ENCODE measurements at places on chromosomes 7 and 10. TPM values are rescaled to one million over a fixed set of nuclear protein-coding genes. Genes with fewer than 3 reads are reported as not detected.

DNA sequence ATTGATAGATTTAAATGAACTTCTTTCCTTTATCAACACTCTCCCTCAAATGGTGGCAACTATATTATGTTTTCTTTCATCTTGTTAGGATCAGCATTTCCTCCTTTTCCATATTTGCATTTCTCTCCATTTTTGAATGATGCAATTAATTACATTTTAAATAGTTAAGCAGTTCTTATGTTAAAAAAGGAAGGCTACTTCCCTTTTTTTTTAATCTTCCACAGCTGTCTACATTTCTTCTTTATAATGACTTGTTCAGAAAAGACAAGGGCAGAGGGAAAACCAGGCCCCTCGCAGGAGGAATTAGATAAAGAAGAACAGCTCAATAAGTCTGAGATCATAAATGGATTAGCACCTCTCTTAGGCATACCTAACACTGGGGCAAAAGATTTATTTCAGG, 208.9 kb downstream of the ARL4A start:
- no peak for DNase-seq

Gene COL26A1
- total RNA-seq = 26.7 TPM

- DNase-seq = no peak
Measured at GRCh38 chr7:104272767-104273384, 55.5 kb upstream of the LHFPL3 start.

GRCh38 chr10:7457478-7458316, 46.9 kb upstream of the SFMBT2 start:
- DNase-seq = no peak

DNA sequence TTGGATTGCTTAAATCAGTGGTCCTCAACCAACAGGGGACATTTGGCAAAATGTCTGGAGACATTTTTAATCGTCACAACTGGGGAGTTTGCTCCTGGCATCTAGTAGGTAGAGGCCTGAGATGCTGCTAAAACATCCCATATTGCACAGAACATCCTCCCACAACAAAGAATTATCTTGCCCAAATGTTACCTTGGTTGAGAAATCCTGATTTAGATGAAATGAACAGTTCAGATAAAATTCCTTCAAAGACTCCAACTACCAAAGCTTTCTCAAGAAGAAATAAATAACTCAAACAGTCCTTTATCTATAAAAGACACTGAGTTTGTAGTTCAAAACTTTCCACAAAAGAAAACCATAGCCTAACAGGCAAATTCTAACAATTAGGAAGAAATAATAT, 160.9 kb downstream of the SNX13 start:
- DNase-seq = no peak

Measured in neural progenitor cell (in vitro differentiated cells).